ENCODE measurements at places on chromosomes 2 and 18.

GRCh38 chr2:217751192-217751591 is 251.6 kb downstream of the TNS1 start:
- no peak for DNase-seq

DNA sequence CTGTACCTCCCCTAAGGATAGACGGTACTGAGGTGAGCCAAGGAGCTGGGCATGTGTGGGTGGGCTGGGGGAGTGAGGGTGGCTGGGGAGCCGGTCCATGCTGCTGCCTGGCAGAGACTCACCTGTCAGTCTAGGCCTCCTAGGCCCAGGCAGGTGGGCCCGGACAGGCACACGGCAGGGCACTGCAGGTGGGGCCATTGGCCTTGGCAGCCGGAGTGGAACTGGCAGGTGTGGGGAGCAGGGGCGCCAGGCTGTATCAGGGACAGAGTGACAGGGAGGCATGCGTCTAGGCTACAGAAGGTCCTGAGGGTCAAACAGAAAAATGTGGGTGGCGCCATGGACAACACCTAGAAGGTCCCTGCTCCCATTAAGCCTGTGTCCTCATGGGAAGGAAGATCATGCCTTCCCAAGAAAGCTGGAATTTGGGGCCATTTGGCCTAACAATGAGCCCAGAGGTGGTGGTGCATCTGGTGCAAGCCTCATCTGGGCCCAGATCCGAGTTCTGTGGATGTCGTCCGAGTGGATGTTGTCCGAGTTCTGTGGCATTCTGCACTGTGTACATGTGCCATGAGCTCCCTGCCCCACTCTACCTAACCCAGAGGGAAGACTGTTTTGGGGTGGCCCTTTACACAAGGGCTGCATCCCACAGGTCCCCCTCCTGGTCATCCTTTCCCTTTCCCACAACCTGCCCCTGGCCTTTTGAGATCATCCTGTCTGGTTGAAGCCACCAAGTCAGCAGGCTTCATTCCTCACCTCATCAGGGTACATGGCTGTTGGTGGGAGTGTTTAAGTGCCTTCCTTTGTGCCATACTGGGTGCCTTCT is 249.7 kb downstream of the GLI2 start:
- DNase-seq, result no peak

DNA sequence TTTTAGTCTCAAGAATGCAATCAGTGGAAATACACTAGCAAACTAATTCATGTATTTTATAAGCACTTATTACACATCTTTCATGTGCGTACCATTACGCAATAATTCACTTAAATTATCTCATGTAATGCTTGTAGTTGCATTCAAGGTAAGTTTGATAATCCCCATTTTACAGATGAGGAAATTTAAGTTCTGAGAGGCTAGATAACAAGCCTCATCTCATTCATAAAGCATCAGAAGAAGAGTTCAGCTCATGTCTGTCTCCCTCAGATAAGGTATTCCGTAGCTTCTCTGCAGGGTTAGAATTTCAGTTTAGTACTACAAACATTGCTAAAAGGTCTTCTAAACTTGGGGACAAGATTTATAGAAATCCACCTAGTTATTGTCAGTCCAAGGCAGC is 47.8 kb downstream of the HNMT start:
- no peak for DNase-seq

DNA sequence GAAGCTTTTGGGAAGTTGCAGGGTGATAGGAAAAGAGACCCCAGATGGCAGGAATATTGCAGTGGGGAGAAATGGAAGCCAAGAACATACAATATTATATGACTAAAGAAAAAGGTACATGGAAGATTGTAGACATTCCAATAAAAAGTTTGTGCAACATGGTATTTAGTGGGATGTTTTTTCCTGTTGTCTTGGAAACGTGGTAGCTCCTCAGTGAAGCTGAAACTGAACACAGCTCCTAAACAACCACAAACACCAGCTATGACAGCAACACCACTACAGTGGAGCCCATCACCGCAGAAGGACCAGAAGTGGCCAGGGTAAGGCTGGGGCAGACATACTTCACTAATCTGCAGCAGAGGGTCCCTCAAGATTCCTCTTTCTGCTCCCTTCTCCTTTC is 246.8 kb downstream of the CDH20 start:
- DNase-seq, result no peak

- no peak for DNase-seq
Observed at GRCh38 chr2:65605058-65605742, 172.8 kb upstream of the SPRED2 start.

- peak; percentile 97 for DNase-seq
Observed at GRCh38 chr2:85886590-85886989, 2.2 kb downstream of the ST3GAL5 start.

DNA sequence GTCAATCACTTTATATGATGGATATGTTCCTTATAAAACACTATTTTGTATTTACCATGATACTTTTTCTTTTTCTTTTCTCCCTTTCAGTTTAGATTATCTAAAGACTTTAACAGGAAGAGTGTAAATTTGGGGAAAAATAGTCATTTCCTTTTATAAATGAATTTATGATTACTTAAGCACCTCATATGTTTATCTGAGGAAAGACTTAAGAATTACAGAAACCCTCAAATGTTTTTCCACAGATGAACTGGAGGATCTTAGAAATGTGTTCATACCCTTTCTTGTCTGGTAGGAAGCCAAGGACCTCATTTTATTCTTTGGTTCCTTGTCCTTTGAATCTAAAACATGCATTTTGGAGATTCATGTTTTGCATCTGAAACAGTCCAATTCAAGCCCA is 36.7 kb downstream of the MAPRE2 start:
- no peak for DNase-seq

DNA sequence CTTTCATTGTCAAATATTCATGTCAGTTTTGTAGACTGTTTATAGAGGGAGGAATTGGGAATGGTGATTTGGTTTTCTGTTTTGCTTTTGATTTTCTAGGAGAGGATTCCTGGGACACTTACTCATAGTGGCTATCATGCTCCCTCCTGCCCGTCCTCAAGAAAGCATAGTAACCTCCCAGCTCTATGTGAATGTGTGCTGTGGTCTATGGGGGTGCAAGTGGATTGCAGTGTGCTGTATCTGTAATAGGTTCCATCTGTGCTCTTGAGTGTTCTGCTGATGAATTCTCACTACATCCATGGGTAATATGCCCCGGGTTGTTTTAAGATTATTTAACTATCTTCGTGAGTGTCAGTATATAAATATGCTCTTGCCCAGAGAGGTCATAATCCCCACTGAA is 811.3 kb downstream of the CNTNAP5 start:
- peak; percentile 12 for DNase-seq

DNA sequence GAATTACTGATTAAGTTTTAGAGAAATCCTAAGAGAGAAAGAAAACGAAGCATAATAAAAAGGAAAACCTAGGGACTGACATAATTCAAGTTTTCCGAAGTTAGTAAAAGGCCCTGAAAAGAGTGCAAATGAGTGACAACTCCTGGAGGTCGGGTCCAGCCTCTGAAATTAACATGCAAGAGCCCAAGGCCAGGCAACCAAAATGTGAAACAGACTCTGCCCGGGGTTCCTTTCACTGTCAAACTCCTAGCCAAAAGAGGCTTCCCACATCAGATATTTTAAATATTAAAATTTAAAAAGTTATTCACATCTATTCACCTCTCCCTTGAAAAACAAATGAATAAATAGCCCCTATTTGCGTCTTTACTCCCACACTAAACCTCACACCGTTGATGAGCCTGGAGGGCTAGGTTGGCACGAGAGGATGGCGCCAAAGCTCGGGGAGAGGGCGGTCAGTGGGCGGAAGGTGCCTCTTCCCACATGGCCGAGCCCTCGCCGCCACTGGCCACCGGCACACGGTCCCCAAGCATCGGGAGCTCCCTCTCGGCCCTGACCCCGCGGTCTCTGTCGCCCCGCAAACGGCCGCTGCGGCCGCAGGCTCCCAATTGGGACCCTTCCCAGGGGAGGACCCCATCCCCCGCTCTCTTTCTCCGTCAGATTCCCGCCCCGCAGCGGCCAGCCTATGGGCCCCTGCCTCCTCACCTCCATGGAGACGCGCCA is 630 bp downstream of the PPM1G start:
- DNase-seq, result peak; percentile 55

GRCh38 chr18:42131930-42132244 is 176.9 kb downstream of the PIK3C3 start:
- no peak for DNase-seq

DNA sequence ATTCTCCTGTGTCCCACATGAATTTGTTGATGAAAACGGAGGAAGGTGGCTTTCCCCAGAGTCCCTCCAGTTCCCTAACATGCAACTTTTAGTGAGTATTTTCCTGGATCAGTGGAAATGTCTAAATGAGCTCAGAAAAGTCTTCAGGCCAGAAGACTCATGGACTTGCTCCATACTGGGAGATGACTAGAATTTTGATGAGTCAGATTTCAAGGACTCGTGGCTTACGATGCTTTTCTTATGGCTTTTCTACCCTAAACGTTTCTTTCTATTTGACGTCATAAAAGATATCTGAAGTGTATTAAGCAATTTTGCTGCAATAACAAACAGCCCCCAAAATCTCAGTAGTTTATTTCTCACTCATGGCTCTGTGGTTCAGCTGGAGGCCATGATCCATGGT is 397.6 kb downstream of the FBXO15 start:
- no peak for DNase-seq

DNA sequence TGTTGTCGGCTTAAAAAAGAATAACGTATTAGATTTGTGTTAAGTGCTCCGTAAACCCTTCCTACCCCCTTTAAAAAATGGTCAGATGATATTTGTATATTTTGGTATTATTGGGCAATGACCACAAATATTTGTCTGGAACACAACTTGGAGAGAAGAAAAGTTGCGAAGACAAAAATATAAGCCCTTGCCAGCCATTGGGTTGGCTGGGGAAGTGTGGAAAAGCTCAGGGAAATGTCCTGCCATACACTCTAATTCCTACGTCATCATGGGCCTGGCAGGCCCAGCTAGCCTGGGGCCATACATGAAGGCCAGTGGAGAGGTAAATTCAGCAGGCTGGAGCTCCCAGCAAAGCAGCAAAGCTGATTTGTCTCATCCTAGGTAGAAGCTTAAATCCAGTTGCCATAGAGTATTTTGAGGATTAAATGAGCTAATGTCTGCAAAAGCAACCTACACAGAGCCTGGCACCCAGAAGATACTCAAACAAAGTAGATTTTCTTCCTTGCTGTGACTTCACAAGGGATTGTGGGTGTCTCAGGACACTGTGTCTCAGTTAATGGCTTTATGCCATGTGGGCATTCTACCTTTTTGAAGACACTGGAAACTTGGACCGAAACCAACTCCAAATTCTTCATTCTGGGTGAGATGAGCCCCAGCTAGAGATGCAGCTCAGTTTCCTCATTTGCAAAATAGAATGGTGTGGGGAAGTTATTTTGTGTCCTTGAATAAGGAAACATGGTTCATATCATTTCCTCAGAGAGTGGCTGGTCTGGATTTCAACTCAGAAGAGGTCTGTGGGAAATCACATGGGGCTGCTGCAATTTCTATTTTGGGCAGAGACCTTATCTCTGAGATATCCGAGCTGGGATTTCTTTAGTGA is 87.9 kb upstream of the MAP4K3 start:
- DNase-seq, result no peak

DNA sequence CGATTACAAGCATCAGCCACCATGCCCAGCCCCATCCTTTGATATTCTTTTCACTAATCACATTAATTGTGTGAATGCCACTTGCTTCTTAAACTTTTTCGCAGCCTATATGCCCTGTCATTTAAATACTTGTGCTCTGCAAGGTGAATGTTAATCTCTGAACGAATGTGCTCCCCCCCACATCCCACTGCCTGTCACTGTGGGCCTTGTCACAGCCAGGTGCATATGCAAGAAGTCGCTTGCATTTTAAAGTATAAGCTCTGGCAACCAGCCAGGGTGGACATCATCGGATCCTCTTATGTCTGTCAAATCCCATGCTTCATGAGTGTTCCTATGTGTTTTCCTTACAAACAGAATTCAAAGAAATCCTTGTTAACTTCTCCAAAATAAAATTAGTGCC is 304.4 kb downstream of the GALR1 start:
- no peak for DNase-seq

- DNase-seq, result no peak
Observed at GRCh38 chr2:169091256-169091655, 21.9 kb downstream of the DHRS9 start.

GRCh38 chr18:70333316-70333715 is 44.5 kb downstream of the SOCS6 start:
- no peak for DNase-seq

- peak; percentile 83 for DNase-seq
Observed at GRCh38 chr2:10329880-10330699, 27.4 kb downstream of the HPCAL1 start.

GRCh38 chr2:99756059-99756458 is 266.2 kb upstream of the REV1 start:
- no peak for DNase-seq

- DNase-seq, result no peak
Observed at GRCh38 chr18:41942254-41942653, 12.8 kb upstream of the PIK3C3 start.

DNA sequence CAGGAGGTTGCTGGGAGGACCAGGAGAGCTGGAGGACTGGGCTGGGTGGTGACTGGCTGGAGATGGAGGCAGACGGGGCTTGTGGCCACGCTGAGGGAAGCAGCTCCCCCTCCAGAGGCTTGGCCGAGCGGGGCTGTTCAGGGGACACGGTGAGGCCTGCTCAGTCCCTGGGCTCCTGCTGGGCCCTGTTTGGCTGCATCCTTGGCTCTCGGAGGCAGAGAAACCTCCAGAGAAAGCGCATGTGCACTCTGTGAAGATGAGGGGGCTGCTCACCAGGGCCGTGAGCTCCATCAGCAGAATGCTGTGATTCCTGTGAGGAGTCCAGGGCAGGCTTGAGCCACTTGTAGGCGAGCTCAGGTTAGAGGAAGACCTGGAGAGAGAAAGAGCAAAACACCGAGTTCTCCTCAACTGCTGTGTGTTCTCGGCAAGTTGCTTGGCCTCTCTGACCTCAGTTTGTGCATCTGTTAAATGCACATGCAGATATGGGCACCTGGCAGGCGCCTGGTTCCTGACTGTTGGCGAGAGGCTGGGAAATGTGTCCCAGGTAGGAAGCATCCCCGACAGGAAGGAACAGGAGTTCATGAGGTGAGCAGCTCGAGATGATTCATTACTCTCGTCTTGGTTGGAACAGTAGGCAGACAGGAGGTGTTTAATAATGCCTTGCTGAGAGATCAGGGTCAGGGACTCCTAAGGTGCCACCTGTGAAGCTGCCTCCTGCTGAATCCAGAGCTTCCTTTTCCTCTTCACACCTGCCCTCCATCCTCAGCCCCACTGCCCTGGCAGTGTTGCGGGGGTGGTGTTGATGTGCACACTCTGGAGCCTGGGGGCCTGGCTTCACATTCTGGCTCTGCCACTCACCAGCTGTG is 941 bp downstream of the ZAP70 start:
- no peak for DNase-seq

DNA sequence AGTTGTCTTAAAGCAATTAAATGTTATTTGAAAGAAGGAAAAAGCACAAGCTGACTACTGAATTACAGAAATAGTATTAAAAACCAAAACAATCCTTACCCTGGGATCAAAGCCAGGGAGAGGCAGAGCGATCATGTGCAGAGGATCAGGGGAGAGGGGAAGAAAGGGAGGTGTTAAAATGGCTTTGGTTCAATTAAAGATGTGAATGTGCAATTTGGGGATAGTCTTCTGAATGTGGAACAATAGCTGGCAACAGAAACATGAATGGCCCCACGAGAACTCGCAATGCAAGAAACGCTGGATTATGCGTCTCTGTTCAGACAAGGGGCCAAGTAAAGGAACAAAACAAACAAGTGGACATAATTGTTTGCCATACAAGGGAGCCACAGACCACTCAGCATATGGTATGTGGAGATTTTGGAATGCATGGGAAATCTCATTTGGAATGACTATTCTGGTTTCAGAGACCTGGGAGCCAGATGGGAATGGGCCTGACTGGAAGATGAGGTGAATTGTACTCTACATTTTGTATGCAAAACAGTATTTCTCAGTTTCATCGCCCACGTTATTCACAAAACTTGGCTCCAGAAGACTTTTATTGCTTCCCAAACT is 155.4 kb downstream of the SLC4A3 start:
- DNase-seq, result no peak

All from ELR (cell line).